ENCODE measurements at places on chromosomes 3 and 15.

DNA sequence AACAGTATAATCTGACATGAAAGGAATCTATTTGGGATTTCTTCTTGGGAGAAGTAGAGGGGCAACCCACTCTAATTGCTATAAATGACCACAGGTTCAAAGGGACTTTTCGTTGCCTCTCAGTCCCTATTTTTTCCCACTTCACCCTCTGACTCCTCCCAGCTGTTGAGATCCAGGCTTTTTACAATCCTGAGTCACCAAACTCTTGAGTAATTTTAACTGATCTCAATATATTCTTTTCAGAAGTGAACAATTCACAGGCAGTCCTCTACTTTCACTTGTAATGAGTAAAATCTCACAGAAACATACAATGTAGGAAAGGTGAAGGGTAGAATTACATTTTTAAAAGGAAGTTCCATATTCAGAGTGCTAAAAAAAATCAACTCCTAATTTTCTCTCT lies 44.6 kb downstream of the EIF4E3 start:
- no peak for DNase-seq

GRCh38 chr3:87837076-87837475 lies 221.7 kb downstream of the CGGBP1 start:
- DNase-seq, result no peak

DNA sequence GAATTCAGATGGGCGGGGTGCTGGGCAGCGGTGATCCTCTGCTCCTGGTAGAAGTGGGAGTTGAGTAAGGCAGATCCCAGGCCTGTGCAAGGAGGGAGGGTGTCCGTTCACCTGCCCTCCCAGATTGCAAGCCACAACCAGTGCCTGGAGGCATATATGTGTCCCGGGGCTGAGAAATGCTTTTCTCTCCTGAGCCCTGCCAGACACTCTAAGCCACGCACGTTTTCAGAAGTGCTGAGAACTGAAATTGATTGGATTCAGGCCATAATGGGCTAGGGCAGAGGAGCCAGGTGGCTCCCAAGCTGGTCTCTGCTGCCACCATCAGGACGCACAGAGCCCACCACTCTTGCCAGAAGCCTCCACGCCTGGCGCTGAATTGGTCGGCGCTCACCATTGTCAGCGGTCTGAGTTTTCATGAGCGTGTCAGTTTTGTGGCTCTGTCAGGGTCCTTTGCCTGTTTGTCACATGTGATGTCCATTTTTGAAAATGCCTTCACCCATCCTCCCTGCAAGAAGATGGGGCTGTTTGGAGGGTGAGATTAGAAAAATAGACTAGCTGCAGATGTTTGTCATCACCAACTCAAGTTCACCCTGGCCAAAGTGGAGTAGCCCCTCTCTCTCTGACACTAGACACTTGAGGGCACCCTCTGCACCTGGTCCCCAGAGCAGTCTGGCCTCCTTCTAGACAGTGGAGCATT lies 15.4 kb upstream of the BFSP2 start:
- peak; percentile 26 for DNase-seq

DNA sequence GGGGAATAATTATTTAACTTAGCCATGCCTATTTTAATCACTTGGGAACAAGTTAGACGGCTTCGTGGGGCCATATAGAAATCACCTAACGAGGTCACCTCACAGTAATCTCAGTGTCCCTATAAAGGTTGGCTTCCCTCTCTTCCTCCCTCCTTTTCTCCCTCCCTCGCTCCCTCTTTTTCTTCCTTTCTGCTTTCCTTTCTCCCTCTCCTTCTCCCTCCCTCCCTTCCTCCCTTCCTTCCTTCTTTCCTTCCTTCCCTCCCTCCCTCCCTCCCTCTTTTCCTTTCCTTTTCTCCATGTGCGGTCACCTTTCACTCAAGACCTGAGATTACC lies 206.1 kb upstream of the DPH6 start:
- DNase-seq, result no peak

- no peak for DNase-seq
These were observed 634.5 kb upstream of the TGFBR2 start for GRCh38 chr3:29971895-29972294.

GRCh38 chr3:188819939-188820338 lies 351.8 kb upstream of the TPRG1 start:
- DNase-seq, result no peak

DNA sequence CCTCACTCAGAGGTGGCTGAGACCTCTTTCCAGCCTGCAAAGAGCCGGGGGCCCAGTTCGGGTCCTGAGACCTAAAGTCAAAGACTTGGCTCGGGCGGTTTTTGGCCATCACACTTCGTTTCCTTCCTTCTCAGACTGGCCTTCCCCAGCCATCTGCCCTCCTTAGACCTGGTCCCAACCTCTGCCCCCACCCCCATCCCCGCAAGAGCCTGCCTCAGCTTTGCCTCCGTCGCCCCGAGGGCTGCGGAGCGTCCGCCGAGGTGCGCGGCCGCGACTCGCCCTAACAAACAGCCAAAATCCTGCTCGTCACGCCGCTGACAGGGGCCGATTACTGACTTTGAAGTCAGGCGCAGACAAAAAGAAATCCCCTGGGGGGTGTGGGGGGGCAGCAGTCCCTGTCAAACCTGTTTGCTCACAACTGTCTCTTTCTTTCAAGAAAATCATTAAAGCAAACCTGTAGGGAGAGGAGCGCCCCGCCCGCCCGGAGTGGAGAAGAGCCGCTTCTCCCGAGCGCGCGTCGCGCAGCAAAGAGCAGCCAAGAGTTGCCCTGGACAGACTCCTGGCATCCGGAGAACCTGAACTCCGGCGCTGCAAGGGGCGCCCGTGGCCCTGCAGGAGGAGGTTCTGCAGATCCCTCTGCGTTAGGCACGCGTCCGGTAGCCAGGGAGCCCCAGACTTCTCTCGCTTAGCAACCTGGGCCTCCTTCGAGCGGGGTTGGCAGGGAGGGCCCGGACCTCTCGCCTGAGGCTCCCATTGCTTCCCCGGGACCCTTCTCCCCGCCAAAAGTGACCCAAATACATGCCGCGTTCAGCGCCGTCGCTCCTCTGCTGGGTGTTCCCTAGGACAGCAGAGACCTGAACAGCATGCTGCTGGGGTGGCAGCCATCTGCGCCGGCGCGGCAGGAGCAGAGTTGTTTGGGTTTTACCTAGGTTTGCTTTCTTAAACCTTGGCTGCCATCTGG lies 4.5 kb downstream of the SOX14 start:
- no peak for DNase-seq

DNA sequence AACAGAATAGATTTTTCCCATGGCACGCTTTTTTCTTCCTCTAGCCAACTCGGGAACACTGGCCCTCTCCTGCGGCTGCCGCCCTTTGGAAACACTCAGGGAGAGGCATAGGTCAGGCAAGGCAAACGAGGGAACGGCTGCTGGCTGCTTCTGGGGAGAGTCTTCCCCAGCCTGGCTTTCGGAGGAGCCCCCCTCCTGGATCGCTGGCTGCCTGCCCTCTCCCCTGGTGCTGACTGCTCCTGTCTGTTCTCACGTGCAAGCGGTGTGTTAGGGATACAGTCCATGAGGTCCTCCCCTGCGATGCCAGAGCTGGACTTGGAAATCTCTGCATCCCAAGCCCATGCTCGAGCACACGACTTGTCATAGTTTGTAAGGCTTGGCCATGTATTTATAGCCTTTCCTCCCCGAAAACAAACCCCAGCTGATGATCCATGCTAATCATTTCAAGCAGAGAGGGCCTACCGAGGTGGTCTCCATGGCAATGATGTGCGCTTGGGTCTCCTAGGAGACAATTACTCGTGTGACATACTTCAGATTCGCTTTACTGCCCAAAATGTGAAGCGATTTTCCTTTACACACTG lies 315.6 kb upstream of the ATP10A start:
- no peak for DNase-seq

GRCh38 chr3:190983875-190984274 lies 121.4 kb upstream of the GMNC start:
- DNase-seq, result no peak

GRCh38 chr3:156760333-156760732 lies 65.8 kb upstream of the LEKR1 start:
- no peak for DNase-seq

GRCh38 chr3:107990433-107990832 lies 100.4 kb downstream of the CD47 start:
- DNase-seq, result no peak

DNA sequence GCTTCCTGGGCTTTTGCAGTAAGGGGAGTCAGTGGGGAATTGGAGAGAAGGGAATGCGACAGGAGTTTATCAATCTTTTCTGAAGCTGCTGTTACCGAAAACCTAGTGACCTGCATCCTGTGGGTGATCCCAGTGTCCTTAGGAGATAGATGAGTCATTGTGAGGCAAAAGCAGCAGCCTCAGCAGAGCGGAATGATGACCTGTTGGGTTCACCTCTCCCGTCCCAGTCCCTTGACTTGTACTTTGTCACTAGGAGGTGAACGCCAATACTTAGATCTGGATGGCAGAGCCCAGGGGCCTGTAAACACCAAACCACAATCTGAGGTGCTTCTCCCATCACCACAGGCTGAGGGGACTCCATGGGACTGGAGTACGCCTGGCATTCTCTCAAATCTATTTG lies 17.9 kb downstream of the CDAN1 start:
- DNase-seq, result no peak
